ENCODE measurements at places on chromosomes 2 and 18.

DNA sequence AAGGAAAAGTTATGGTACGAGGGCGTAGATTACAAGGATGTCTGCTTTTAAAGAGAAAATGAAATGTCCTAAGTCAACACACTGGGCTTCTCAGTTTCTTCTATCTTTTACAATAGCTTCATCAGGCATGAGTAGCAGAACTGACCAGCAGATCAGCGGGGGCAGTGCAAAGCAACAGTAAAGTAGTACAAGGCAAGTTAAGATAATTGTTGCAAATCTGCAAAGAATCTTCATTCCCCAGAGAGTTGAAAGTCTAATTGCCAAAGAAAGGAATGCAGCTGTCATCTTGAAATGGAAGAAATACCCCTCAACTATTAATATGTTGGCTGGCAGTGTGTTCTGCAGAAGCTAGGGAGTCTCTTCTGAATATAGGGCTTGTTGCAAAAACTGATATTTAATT is 60.2 kb upstream of the SLC39A10 start:
- DNase-seq, result no peak

- peak; percentile 16 for DNase-seq
Measured at GRCh38 chr2:168643979-168644378, 158.5 kb upstream of the NOSTRIN start.

DNA sequence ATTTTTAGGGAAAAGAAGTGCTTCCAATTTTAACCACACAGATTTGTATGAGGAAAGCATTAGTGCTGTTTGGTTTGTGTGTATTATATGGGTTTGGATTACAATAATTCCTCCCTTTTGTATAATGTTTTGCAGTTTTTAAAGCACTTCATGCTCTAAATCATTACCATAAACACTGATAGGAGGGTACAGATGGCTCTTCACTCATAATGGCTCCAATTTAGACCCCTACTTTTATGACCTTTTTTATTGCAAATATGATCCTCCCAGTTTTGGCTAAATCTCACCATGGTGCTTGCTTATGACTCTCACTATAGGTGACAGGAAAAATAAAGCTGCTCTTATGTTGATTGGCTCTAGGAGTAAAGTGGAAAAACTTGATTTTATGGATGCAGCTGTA is 23.8 kb upstream of the TMEM17 start:
- DNase-seq, result no peak

GRCh38 chr2:139477618-139478017 is 697.4 kb upstream of the NXPH2 start:
- no peak for DNase-seq

DNA sequence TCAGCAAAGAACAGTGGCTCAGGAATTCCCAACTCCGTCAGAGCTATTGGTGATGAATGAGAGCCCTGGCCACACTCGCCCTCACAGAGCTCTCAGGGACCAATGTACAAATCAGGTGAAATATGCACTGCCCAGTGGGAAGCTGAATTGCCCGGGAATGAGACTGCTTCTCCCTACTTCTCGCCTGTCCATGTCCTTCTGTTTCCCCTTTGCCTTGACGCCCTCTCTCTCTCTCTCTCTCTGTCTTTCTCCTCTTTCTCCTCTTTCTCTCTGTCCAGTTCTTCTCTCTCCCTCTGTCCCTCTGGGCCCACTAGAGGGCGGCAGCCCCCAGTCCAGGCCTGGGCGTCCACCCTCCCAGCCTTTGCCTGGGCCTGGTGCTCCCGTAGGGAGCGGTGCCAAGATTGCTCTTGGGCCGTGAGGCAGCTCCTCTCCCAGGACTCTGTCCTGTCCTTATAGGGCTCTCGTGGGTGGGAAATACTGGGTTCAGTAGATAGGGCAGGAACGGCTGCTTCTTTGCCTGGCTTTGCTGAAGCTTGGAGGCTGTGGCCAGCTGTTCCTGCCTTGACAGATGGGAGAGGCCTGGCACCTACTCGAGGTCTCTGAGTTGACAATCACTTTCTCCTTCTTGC is 28.4 kb upstream of the PUM2 start:
- DNase-seq, result peak; percentile 66

GRCh38 chr18:7678801-7679200 is 111.7 kb downstream of the PTPRM start:
- DNase-seq, result no peak

DNA sequence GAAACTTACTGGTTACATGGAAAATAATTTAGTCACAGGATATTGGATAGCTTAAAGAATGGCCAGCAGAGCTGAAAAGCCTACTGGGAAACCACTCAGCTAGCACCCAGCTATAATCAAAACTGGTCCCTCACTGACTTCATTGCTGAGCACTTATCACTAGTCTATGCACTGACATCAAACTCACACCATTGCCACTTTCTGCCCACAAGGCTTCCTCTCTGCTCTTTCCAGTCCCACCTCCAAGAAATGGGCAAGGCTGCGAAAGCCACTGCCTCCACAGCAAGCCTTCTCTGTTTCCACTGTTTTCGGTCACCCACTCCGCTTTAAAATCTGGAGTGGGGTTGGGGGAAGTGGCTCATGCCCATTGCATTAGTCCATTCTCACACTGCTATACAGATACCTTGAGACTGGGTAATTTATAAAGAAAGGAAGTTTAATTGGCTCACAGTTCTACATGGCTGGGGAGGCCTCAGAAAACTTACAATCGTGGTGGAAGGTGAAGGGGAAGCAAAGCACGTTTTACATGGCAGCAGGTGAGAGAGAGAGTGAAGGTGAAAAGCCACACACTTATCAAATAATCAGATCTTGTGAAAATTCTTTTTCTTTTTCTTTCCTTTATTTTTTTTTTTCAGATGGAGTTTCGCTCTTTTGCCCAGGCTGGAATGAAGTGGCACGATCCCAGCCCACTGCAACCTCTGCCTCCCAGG is 77.0 kb upstream of the CERS6 start:
- DNase-seq, result no peak

DNA sequence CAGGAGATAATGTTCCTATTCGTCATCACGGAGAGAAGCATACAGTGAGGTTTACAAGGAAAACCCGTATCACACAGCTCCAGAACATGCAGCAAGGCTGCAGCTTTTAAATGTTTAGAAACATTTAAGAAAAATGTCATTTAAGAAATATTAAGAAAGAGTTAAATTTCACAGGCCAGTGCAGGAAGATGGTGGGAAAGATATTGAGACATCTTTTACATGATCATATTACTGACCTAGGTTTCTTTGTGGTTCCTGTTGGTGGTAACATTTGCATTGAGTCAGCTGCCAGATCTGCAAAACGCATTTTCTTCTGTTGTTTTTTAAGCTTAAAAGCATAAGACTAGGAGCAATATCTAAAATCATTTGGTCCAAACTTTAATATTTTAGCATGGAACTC is 44.9 kb downstream of the CPO start:
- no peak for DNase-seq

DNA sequence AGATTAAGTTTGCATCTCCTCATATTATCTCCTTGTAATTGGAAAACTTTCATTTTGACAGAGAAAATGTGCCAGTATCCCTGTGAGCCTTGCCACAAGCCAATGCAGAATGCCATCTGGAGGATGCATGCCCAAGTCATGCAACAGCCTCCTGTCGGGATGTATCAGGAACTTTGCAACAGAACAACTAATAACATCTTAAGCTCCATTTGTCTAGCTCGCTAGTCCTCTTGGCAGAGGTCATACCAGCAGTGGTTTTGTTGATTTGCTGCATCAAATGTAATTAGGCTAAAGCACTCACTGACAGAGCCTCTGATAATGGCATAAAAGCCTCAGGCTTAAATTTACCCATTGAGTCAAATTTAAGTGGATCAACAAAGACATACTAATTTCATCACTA is 125.8 kb downstream of the UBE2E3 start:
- no peak for DNase-seq

DNA sequence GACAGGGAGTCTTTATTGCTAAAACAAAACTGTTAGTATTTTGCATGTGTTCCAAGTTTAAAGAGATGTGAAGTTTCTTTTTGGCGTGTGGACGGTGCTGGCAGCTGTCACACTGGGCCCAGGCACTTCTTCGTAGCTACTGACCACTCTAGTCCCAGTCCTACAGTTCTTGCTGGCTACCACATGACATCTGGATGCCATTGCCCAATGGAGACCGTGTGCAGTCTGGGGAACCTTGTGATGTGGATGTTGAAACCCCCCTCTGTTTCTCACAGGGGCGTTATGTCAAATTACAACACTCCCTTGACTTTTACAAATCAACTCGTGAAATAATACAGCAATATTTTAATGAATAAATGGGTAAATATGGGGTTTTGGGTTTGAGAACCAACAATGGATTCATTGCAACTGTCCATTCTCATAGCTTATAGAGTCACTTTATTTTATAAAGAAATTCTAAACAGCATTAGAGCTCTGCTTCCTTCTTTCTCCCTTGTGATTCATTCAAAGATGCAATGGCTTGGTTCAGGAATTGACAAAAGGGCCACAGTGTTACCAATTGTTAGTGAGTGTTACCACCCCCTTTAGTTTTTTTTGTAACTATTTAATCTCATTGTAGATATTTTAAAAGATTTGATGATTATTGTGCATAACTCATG is 1.2 kb downstream of the GPD2 start:
- DNase-seq, result no peak

DNA sequence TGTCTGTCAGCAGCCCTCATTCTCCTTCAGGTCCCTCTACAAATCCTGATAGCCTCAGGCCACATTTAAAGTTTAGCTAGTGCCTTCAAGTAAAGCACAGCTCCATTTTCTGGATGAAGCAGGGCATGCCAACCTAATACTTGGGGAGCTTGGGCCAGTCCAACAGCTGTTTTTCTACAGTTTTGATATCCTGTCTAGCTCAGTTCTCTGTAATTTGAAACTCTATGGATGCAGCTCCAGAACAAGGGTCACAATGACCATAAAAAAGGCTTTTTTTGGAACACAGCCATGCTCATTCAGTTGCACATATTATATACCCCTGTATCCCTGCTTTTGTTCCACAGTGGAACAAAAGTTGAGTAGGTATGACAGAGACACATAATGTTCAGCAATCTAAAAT is 373.5 kb downstream of the SUCLG1 start:
- no peak for DNase-seq

- no peak for DNase-seq
Measured at GRCh38 chr2:239552213-239552926, 151.6 kb upstream of the HDAC4 start.

GRCh38 chr2:29878898-29879297 is 42.5 kb downstream of the ALK start:
- DNase-seq, result no peak

GRCh38 chr18:44464398-44465180 is 216.1 kb upstream of the SETBP1 start:
- peak; percentile 33 for DNase-seq

DNA sequence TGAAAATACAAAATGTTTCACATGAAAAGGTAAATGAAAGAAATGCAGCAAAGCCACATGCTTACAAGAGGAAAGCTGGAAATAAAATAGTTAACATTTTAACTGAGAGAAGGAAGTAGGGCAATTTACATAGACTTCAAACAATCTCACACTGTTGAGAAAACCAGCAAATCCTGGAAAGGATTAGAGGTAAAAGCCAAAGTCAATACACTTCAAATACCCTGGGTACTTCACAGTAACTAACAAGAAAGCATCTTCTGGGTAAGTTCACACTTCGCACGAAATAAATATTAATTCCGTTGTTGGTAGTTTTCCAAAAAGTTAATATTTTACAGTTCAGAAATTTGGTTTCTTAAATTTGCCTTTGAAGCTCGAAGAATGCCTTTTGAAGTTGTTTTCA is 3.5 kb upstream of the ERICH2 start:
- no peak for DNase-seq

- DNase-seq, result no peak
Measured at GRCh38 chr2:25302758-25303375, 38.9 kb downstream of the DNMT3A start.

DNA sequence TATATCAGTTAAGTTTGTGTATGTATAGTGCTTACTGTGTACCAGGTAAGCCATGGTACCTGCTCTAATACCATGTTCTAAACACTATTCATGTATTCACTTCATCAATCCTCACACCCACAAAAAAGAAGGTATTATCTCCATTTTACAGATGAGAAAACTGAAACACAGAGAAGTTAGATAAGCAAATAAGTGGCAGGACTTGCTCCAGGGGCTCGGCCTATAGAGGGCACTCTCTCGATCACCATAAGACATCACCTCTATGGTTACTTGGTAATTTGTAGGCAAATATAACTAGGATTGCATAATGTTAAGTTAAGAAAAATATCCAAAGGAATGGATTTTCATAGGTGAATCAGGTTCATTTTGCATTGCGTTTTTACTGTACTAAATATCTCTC is 118.1 kb upstream of the FN1 start:
- no peak for DNase-seq

DNA sequence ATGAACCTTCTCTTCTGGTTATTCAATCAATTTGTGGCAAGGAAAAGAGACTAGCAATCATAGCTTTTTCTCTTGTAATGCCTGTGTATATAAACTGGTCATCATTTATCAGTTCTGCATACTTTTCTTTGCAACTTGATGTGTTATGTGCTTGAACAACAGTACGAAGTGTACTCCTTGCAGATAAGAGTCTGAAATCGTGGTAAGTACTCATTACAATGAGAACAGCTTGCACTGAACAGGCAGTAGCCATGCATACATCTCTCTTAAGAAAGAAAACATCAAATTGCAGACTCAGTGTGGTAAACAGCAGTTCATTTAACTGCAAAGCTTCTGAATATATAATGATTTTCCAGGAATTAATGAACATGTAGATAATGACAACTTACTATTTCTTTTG is 64.3 kb downstream of the GREB1L start:
- no peak for DNase-seq

DNA sequence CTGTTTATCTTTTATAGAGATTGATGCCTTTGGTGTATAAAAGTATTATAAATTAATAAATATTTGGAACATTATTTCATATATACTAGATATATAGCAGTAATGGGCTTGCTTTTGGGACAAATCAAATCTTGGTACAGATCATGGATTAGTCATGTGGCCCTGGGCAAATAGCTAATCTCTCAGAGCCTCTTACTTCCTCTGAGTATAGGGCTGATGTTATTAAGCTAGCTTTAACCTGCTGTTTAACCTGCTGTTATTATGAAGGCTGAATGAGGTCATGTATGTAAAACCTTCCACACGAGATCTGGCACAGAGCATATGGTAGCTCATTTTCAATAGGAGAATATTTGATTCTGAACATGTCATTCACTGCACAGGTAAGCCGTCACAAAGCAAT is 5.7 kb downstream of the ITGB6 start:
- DNase-seq, result peak; percentile 55

DNA sequence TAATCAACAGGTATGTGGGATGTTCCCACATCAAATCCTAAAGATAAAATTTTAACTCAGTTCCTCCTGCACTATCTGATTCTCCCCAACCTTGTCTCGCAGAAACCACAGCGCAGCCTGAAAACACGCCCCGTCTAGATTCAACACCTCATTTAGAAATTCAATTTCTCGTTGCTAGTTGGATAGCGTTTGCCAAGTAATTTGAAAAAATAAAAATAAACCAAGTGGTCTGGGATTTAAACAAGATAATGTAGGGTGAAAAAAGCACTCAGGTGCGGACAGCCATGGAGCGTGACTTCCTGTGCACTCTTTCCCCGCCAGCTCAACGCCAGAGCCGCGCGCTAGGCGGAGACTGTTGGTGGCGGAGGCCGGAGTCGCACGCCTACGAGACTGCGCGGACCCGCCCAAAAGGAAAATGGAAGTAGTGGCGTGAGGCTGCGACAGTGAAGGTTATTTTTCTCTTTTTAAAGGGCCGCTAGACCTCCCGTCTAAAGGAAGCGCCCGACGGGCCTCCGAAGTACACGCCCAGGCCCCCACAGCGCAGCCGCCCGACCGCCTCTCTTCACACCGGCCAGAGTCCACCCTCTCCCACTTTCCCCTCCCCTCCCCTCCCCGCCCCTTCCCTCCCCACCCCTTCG is 615 bp upstream of the CCNT2 start:
- DNase-seq, result no peak

- no peak for DNase-seq
Measured at GRCh38 chr2:239717319-239717675, 307.8 kb downstream of the NDUFA10 start.
